ENCODE measurements at places on chromosomes 2 and 18.

- peak; percentile 32 for DNase-seq
Observed at GRCh38 chr2:39730685-39731302, 48.3 kb downstream of the THUMPD2 start.

DNA sequence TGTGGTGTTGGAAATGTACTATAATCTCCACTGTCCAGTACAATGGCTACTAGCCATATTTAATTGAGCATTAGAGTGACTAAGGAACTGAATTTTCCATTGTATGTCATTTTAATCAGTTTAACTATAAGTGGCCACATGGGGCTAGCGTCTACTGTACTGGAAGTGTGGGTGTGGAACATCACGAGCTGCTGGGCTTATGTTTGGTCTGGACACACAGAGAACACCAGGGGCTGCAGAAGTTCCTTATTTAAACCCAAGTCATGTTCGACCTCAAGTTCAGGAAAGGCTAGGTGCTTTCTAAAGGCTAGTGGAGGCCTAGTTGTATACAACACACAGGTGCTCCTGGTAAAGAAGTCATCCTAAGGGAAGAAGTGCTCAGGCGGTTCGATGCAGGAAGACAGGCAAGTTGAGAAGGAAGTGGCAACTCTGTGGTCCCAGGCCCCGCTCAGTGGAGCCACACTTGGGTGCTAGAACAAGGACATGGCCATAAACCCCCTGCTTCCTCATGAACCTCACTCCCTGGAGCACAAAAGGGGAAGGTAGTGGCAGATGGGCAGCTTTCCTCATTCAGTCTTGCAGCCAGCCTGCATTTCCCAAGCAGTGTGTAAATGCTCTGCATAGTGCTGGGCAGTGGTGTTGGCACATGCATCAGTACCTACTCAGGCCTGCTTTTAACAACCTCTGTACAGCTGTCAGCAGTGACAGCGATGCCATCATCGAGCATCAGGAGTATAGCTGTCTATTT, 13.3 kb downstream of the LGALSL start:
- DNase-seq = no peak

- DNase-seq = no peak
Observed at GRCh38 chr2:55155764-55156281, 76.3 kb downstream of the CLHC1 start.

- DNase-seq = no peak
Observed at GRCh38 chr2:160355080-160355479, 138.5 kb downstream of the RBMS1 start.

DNA sequence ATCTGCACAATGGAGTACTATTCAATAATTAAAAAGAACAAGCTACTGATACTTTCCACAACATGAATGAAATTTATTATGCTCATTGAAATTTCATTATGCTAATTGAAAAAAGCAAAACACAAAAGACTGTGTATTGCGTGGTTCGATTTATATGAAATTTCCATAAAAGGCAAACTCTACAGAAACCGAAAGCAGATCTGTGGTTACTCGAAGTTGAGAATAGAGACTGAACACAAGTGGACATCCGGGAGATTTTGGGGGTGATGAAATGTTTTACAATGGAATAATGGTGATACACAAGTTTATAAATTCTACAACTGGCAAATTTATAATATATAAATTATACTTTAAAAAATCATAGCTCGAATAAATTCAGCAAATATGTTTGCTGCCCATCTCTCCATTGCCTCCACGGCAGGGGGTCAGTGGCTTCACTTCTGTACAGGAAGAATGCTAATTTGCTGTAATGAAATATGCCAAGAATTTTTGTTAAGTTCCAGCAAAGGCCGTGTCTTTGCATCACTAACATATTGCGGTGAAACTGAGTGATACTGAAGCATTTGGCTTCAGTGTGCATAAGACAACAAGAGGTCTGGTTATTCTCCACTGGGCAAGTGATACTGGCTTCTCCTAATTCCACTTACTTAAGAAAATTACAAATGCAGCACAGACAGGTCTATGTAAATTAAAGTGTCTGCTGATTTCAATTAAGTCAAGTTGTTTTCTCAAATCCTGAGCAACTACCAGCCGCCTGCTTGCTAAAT, 96.7 kb downstream of the TMEM163 start:
- DNase-seq = no peak

GRCh38 chr2:37322368-37322767, 2.3 kb downstream of the PRKD3 start:
- no peak for DNase-seq

- DNase-seq = no peak
Observed at GRCh38 chr2:112728029-112728362, 7.2 kb downstream of the NT5DC4 start.

DNA sequence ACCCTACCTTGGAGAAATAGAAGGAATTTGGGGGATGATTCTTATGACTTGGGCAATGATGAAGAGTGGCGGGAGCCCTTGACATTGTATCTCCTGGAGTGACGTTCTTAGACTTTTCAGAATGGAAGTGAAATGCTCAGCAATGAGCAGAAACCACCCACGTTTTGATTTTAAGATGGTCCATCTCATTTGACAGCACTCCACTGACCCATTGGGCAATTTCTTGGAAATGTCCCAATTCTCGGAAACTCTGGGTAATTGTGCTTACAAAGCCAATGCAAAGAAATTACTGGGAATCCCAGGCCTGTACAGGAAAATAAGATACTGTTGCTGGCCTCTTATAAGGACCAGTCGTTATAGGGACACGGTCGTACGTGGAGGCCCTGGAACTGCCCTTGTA, 170.0 kb upstream of the COPS8 start:
- no peak for DNase-seq

- DNase-seq = no peak
Observed at GRCh38 chr2:29485631-29486030, 370.4 kb downstream of the CLIP4 start.

DNA sequence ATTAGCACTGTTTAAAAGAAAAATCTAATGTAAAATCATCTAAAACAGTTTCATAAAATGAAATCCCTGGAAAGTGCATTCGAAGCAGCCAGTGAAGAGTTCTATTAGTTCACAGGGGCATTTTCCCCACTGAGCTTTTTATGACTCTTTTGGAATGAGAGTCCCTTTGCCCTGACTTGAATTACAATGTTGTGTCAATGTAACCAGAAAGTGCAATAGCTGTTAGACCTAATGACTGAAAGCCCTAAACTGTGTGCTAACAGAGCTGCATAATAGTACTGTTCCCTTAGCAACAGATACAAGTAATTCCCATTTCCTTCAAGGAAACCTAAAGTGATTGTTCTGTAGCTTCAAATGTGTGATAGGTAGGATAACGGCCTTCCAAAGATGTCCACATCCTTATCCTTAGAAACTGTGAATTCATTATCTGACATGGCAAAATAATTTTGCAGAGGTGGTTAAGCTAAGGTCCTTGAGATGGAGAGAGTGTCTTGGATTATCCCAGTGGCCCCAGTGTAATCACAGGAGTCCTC, 134.4 kb downstream of the L3MBTL4 start:
- no peak for DNase-seq

DNA sequence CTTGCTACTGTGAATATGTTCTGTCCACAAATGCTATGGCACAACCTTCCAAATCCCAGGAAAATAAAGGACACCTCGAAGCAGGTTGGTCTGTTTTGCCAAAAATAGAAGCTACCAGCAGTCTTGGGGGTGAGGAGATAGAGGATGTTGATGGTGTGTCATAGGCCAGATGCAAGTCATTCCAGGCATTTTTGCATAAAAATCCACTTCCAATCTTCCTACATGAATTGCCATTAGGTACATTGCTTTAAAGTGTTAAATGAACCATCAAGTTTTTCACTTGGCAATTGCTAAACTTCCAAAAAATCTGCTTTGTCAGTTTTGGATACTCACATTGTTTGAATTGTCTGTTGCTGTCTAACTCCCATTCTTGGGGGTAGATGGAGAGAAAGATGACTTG, 295.4 kb downstream of the MYCN start:
- no peak for DNase-seq

GRCh38 chr2:232369126-232369951, 9.2 kb upstream of the ALPP start:
- DNase-seq = no peak

DNA sequence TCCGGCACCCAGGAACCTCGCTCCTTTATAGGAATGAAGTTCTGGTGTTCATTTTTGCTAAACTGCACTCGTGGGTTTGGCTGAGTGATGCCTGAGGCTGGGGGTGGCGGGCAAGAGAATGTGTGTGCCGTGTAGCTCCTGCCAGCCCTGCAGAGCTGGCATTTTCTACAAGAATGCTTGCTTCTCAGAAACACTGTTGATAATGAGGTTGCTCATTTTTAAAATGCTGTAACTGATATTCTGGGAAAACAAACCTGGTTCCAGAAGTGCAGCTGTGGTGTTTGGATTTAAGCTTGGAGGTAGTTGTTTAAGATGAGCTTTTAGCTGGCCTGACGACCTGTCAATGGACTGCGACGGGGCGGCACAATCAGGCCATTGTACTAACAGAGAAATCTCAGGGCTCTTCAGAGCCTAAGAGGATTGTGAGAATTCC, 511.9 kb upstream of the TNP1 start:
- no peak for DNase-seq

DNA sequence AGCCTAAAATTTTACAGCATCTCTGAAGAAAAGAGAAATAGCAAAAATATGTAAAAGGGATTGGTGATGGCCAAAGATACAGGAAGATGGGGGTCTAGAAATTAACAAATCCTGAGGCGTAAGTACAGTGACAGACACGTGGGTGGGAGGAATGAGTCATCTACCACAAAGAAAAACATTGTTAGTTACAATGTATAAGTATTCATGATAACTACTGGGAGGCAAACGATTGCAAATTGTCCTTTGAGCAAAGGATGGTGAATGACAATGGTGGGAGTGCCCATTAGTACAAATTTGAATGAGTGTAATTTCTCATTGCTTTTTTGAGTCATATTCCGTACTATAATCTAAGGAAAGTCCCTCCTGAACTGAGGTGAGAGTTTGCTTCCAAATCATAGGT, 809.0 kb upstream of the FAM98A start:
- no peak for DNase-seq

DNA sequence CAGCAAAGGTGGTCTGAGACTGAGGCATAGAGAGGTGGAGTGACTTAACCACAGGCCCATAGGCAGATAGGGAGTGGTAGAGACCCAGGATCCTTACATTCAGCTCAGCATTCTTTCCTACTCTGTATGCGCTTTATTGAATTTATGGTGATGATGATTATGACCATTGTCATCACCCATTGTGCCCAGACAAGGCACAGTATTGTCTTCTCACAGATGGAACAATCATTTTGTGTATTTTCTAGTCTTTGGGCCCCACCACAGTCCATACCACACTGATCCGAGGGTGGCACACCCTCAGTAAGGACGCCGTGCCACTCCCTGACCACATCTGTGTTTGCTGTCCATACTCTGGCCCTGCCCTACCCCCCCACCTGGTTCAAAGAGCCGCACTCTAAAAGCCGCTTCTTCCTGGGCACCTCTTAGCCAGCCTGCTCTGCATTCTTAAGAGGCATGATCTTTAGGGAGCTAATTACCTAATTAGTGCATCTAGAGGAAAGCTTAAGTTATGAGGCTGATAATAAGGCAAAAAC, 179.6 kb upstream of the SMAD2 start:
- DNase-seq = no peak

DNA sequence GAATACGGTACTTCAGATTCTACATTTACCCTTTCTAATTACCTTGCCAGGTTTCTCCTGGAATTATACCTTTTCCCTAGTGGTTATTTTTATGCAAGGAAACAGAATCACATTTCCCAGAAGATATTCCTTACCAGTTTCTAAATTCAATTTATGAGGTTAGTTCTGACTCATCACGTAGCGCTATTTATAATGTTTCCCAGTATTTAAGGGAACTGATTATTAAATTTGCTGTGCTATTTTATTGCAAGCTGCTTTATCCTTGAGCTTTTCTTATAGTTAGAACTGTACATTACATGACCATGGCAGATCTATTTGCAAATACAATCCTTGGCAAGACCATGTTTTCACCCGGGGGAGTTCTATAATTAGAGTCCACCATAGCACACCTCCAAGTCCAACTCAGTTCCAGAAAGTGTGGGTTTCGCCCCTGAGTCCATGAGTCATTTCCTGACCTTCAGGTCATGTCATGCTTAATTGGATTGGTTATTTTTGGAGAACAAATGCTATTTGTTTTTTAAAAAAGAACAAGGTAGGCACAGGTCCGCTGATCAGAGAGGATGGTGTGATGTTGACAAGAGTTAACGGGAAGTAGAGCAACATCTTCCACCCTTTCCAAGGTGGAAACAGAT, 126.6 kb downstream of the ZNF532 start:
- no peak for DNase-seq

DNA sequence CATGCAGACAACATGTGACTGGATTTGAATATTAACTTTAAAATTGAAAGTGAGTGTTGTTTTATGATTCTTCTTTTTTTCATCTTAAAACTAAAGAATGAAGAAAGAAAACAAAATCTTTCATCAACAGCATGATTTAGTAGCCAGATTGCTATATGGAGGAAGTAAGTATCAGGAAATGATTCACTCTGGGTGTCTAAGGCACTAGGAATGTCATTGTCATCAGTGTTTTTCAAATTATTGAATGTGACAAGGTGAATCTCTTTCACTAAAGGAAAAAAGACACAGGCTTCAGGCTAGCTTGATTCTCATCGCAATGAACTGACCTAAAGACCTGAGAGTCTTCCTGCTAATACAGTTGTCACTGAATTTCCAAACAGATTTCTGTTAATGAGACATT, 430.1 kb downstream of the FBXO15 start:
- no peak for DNase-seq

DNA sequence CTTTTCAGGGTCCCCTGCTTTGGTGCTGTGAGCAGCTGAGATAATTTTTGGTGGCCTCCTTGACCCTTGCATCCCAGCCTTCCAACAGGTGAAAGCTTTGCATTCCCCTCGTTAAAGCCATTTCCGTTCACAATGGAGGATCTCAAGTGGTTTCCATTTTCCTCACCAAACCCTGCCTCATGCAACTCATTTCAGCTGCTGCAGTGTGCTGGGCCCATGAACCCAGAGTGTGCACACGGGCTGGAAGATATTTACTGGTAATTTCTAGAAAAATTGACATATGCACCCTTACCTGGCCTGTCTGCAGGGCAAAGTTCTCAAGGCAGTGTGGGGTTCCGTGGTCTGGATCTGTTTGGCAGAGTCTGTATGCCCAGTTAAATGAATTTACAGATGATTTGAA, 246.8 kb upstream of the HS6ST1 start:
- no peak for DNase-seq

GRCh38 chr2:205785507-205786260, 103.4 kb downstream of the NRP2 start:
- DNase-seq = no peak

GRCh38 chr2:85537600-85538506, 1.1 kb upstream of the MAT2A start:
- DNase-seq = peak; percentile 42
